DMS 273 treated with DMSO at 0.1 percent for 48 hours (cell line): ENCODE measurements at places on chromosomes 13 and 19.

DNA sequence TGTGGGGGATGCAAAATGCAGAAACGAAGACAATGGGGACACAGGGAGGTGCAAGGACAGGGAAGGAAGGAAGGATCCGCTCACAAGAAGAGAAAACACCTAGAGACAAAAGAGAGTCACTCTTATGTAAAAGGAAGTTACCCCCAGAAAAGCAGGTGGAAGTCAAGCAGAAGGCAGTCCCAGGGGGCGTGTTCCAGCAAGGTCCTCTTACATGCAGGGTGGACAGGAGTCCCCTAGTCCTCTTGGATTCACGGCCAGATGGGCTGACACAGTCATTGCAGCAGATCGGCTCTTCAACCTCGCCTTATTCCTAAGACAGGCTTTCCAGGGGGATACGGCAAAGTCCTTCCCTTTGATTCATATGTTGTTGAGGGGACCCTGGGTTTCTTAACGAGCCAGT is 83.9 kb upstream of the SPATA13 start:
- DNase-seq, result no peak

DNA sequence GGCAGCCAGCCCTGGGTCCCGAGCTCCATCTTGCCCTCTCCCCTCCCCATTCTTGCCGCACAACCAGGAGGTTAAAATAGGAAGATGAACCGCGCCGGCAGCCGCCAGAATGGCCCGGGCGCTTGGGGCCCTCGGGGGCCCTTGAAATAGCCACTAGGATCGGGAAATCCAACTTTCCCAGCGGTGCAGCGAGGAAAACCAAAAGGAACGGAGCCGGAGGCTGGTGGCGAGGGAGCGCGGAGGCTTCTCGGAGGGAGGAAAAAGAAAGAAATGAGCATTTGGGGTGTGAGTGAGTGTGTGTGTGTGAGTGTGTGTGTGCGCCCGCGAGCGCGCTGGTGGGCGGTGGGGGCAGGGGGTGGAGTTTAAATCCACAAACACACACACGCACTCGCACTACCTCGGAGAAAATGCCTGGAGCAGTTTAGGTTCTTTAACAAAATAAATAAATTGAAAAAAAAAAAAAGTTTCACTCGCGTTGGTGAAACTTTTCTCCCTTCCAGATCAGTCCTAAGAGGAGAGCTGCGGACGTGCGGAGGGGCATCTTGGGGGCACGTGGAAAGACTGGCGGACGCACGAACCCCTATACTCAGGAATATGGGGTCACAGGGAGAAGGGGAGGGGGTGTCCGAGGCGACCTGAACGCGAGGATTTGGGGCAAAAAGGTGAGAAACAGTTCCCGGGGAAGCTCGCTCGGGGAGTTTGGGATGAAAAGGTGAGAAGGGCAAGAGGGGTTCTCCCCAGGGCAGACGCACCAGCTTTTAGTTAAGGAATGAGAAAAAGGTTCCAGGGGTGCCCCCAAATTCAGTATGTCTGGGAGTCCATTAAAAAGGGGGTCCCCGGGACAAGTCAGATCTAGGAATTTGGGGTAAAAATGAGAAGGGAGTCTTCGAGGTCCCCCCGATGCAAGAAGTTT is 1.3 kb downstream of the RFX2 start:
- no peak for DNase-seq

- no peak for DNase-seq
These were observed 200.2 kb upstream of the SOX1 start for GRCh38 chr13:111866731-111867245.

DNA sequence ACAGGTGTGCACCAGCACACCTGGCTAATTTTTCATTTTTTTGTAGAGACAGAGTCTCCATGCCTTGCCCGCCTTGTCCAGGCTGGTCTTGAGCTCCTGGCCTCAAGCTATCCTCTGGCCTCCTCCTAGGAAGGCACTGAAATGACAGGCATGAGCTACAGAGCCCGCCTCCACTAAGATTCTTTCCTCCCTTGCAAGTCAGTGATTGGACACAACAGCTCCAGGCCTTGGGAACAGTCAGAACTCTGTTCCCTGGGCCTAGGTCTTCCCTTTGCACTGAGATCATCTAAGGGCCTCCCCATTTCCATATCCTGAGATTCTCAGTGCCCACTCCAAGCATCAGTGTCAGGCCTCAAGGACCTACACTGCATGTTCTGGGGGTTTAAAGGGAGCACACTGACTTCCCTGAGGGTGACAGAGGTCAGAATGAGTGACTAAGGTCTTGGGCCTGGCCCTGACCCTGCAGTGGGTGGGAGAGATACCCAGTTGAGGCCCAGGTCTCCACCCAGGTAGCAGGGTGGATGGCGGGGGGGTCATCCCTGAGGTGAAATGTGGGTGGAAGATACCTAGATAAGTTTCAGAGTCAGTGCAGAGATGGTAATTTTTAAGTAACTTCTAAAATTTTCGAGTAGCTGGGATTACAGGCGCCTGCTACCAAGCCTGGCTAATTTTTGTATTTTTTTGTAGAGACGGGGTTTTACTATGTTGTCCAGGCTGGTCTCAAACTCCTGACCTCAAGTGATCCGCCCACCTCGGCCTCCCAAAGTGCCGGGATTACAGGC is 17.3 kb upstream of the ERCC1 start:
- DNase-seq, result no peak

GRCh38 chr19:16715611-16716010 is 4.0 kb upstream of the NWD1 start:
- DNase-seq, result no peak

- no peak for DNase-seq
These were observed 8.5 kb upstream of the PEX11G start for GRCh38 chr19:7497292-7497691.

DNA sequence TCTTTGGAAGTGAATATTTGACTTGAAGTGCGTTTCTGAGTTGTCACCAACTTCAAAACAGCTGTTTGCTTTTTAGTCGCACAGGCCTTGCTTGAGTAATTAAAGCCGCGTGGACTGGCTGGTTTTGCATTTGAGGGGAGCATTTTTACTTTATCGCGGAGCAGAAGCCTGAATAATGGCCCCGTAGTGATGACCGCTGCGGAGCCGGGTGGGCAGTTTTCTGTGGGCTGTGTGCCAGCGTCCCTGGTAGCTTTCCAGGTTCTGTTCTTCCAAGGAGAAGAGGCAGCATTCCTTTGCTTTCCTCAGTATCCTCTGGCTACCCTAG is 1.1 kb downstream of the NAA16 start:
- peak; percentile 12 for DNase-seq

DNA sequence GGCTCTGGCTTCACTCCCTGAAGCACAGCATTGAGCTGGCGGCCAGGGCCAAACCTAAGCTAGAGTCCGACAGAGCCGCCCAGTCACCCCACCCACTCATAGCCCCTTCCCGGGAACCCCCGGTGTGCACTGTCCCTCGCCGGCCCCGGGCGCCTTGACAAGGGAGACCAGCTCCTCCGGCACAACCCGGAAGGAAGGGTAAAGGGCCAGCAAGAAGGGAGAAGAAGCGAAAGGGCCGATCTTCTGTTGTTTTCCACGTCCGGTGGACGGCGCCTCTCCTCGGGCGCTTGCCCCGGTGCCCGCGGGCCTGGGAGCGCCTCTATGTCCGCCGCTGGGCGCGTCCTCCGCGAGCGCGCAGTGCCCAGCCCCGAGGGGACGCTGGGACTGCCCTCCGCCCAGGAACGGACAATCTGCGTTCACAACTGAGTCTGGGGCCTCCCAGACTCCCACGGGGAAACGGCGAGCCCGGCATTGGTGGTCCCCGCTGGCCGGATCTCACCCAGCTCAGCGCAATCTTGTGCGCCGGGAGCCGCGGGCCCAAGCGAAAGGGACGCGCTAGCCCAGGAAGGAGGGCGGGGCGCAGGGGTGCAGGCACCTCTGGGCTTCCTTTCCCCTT is 172.5 kb upstream of the MIR17HG start:
- no peak for DNase-seq

DNA sequence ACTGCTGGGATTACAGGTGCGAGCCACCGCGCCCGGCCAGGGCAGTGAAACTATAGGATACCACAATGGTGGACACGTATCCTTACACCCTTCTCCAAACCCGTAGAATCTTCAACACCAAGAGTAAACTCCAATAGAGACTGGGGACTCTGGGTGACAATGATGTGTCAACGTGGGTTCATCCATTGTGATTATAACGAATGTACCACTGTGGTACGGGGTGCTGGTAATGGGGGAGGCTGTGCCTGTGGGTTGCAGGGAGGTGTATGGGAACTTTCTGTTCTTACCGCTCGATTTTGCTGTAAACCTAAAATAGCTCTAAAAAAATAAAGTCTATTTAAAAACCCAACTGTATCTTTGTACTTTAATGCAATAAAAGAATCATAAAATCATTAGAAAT is 11.6 kb downstream of the GNG7 start:
- DNase-seq, result no peak

- no peak for DNase-seq
These were observed 86.8 kb upstream of the RNF113B start for GRCh38 chr13:98263841-98264240.

DNA sequence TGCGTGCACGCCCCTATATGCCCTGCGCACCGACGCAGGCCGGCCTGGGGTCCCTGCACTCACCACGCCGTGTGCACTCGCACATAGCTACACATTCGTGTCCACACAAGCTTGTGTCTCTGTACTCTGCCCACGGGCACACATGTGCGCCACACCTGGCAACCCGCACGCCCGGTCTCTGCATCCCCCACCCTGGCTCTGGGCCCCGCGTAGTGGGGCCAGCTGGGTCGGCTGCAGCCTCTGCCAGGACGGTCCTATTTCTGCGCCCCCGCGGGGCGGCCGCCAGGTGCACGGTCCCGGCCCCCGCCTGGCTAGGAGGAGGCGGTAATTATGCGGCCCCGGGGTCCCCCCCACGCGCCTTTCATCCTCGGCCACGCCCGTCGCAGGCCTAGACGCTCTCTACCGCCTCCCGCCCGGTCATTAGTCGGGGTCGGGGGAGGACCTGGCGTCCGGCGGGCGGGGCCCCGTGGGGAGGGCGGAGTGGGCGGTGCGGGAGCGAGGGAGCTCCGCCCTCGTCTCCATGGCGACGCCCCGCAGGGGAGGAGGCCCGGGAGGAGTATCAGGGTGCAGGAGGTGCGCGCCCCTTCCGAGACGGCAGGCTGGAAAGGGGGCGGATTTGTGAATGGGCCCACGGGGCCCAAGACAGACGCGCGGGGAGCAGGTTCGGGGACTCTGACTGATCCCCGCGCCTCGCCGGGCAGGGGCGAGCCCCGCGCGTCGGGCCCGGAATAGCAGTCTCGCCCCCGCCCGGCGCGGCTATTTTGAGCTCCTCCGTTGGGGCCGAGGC is 2.8 kb upstream of the CIRBP start:
- DNase-seq, result no peak

GRCh38 chr13:100694722-100695508 is 20.3 kb upstream of the TMTC4 start:
- no peak for DNase-seq

DNA sequence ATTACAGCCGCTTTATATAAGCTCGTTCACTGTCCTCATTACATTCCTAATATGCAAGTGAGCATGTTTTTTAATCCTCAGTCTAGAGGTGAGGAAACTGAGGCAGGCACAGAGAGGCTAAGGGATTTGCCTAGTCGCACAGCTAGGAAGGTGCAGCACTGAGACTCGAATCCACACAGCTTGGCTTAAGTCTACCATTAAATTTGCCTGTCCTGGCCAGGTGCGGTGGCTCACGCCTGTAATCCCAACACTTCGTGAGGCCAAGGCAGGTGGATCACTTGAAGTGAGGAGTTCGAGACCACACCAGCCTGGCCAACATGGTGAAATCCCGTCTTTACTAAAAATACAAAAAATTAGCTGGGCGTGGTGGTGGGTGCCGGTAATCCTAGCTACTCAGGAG is 8.0 kb downstream of the RPS16 start:
- DNase-seq, result no peak

DNA sequence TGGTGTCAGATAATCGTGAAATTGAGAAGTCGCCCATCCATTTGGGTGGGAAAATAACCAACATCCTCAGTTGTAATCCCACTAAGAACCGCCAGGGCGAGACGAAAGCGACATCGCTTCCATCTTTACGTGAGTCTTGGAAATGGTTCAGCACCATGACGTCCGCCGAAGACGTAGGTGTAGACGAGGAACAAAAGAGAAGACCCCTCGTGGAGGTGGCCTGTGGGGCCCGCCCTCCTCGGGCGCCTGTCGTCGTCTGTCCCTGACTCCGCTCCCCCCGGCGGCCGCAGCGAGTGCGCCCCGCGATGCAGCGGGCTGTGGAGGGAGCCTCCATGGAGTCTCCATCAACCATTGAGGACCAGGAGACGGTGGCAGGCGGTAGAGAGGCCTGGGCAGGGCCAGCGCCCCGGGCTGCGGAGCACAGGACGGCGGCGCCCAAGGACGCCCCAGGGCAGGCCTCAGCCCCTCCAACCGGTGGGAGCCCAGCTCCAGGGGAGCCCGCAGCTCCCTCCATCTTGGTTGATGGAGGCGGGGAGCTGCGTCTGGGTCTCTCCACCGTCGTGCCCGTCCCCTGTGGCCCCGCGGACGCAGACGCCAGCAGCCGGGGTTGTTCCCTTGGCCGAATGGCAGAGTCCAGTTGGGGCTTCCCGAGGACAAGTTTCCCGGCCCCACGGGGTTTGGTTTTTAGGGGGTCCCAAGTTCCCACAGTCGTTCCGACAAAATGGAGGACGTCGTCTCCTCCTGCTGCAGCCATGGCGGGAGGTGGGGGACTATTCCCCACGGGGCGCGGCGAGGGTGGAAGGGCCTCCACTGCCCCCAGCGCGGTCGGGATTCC is 990 bp upstream of the ZMYM2 start:
- DNase-seq, result no peak

DNA sequence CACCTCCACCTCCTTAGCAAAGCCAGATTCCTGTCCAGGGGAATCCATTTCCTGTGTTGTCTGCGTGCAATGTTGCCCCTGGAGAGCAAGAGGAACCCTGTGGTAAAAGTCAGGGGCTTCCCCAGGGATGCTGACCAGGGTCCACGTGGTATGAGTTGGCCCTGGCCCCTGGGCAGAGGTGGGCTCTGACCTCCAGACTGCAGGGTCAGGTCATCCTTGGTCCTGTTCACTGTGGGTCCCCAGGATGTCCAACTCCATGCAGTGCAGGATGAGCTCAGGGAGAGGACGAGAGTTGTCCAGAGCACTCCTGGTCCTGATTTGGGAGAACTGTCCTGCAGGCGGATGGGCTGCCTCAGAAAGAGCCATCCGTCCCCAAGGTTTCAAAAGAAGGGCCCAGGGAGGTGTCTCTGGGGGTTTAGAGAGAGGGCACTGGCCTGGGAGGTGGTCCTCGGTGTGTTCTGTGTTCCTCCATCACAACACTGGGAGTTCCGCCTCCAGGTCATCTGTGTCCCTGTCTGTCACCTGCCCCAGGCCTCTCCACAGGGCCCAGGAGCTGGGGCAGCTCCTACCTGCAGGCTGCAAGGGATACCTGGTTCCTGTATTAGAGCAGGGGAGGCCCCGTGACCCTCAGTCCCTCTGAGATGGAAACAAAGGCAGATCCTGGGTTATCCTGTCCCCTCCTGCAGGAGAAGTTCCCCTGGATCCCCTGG is 1.2 kb upstream of the CEACAM4 start:
- DNase-seq, result no peak

DNA sequence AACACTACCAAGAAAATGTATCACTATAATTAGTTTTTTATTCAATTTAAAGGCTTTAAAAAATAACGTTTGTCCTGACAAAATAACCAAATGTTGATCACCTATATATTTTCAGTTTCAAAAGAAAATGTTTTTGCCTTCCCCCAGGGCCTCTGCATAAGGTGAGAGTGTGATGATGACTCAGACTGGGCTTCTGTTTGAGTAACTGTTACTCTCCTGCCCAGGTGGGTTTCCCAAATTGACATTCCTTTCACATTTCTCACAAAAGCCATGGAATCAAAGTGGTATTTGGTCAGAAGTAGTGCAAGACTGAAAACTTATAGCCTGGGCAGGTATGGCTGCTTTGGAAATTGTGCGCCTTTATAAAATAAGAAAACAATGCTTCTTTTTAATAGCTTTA is 180.6 kb downstream of the COG6 start:
- DNase-seq, result no peak
